Stimulated activated CD4-positive, alpha-beta T cell treated with anti-CD3 and anti-CD28 coated beads, Interleukin-2, amount 100 ng/mL, for 24 hours (primary cell): ENCODE measurements at places on chromosomes 3 and 15.

DNA sequence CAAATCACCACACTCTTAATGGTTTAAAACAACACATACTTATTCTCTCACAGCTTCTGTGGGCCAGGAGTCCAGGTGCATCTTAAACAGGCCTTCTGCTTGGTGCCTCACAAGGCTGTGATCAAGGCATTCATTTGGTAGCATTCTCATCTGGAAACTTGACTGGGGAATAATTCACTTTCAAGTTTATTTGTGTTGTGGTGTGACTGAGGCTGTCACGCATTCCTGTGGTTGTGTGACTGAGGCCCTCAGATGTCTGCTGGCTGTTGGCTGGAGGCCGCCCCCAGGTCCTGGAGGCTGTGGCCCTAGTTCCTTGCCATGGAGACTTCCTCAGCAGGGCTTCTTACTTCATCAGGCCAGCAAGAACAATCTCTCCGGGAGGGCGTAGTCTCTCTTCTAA, 16.9 kb upstream of the FAM3D start:
- peak; percentile 13 for DNase-seq

DNA sequence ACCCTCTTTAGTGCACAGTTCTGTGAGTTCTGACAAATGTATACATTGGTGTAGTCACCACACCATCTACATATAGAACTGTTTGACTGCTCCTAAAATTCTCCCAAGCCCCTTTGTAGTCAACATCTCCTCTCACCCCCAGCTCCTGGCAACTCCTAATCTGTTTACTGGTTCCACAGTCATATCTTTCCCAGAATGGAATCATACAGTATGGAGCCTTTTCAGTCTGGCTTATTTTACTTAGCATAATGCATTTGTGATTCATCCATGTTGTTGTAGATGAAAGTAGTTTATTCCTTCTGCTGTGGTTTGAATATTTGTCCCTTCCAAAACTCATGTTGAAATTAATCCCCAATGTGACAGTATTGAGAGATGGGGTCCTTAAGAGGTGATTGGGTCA, 41.6 kb upstream of the CCDC174 start:
- no peak for DNase-seq

- DNase-seq, result no peak
Observed at GRCh38 chr3:104687362-104687761, 679.3 kb upstream of the ALCAM start.

GRCh38 chr15:65413760-65414144, 9.0 kb downstream of the IGDCC4 start:
- no peak for DNase-seq

GRCh38 chr15:80574590-80574989, 120.5 kb upstream of the ABHD17C start:
- DNase-seq, result no peak

DNA sequence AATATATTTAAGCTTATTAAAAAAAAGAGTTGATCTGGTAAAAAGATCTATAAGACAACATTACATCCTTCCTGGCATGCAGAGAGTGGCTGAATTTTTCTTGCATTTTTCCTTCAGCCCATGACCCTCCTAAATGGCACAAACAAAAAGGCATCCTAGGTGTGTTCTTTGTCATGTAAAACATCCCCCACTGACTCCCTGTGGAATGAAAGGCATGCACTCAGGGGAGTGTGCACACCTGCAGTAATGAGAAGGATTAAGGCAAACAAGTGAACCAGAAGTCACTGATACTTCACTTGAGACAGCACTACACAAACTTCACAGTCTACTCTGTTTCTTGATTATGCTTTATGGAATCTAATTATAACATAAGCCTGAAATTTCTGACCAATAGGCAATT, 195.0 kb downstream of the RBMS3 start:
- no peak for DNase-seq

DNA sequence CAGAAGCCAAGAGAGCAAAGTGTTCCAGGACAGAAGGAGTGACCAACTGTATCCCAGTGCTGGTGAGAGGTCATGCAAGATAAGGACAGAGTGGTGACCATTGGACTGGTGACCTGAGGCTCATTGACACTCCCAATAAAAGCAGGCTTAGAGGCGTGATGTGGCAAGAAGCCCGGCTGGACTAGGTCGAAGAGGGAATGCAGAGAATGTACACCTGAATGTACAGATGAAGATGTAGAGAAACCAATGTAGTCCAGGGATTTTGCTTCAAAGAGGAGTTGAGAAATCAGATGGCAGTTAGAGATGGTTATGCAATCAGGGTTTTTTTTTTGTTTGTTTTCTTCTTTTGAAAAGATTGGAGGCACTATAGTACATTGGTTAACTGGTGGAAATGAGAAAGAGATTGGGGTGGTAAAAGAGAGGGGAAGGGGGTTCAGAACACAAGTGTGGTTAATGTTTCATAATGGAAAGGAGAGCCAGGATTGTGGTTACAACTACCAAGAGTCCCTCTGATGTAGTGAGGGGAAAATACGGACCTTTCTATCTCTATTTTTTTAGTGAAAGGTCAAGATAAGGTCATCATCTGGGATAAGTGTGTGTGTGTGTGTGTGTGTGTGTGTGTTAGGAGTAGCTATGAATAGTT, 23.3 kb downstream of the ST3GAL6 start:
- no peak for DNase-seq

- no peak for DNase-seq
Observed at GRCh38 chr3:11566916-11567315, 76.8 kb downstream of the VGLL4 start.

- DNase-seq, result no peak
Observed at GRCh38 chr3:193335031-193335430, 43.5 kb downstream of the ATP13A5 start.

GRCh38 chr3:13689373-13690260, 140.7 kb downstream of the FBLN2 start:
- DNase-seq, result no peak

DNA sequence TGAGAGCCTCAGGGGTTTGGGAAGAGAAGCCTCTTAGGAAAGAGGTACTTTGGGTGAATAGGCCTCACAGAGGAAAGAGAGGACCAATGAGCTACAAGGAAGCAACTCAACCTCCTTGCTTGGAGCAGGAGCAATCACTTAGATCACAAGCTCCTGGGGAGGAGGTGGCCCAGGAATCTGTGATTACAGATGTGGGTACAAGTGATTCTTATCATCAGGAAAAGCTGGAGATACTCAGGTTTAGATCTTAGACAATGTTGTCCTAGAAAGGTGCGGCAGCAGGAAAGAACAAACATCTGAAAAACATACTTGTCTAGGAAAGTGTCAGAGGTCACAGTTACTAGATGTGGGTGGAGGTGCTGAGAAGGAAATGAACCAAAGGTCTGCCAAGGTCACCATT, 8.2 kb downstream of the PARP16 start:
- no peak for DNase-seq

DNA sequence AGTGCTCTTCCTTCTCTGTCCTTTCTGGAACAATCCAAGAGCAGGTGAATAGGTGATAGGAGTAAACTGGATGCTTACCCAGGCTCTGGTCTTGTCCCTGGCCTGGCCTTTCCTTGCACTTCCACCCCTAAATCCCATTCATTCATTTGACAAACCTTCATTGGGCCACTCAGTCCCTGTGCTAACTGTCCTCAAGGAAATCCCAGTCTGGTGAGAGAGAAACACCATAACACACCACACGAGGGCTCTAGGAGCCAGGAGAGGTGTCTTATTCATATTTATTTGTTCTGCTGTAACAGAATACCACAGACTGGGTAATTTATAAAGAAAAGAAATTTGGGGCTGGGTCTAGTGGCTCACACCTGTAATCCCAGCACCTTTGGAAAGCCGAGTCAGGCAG, 22.8 kb downstream of the EFCC1 start:
- DNase-seq, result no peak

DNA sequence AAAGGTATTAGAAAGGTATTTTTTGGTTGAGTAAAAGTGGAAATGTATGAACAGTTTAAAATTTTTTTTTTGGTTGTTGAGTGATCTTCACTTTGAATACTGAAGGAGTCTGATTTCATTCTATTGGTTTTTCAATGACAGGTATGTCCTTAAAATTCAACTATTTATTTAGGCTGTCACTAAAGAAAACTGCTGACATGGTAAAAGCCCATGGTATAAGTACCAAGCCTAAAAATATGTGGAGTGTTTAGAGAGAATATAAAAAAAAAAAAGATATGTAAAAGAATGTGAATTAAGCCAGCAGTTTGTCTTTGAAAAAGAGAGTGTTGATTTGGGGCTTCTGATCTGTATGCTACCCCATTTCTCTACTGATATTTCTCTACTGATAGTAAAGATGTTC, 90.3 kb upstream of the SUCLG2 start:
- no peak for DNase-seq

GRCh38 chr15:67531379-67531914, 10.5 kb downstream of the C15orf61 start:
- no peak for DNase-seq

- peak; percentile 20 for DNase-seq
Observed at GRCh38 chr15:22980189-22981050, at the start of gene CYFIP1. Gene CYFIP1 (minus strand): TSS chr15:22980368. CDS start chr15:22947285, 33,083 bp downstream.

- no peak for DNase-seq
Observed at GRCh38 chr3:52172262-52172757, 18.1 kb upstream of the POC1A start.

- DNase-seq, result no peak
Observed at GRCh38 chr15:100174904-100175275, 166.9 kb downstream of the ADAMTS17 start.

DNA sequence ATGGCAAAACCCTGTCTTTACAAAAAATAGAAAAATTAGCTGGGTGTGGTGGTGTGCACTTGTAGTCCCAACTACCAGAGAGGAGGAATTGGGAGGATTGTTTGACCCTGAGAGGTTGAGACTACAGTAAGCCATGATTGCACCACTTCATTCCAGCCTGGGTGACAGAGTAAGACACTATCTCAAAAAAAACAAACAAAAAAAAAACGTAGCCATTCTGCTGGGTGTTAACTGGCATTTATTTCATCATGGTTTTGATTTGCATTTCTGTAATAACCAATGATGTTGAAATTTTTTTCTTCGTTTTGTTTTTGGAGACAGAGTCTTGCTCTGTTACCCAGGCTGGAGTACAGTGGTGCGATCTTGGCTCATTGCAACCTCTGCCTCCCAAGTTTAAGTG, 63.3 kb downstream of the RPLP1 start:
- DNase-seq, result no peak
